Nucleus accumbens (tissue), 56 donors: ENCODE measurements at places on chromosomes 4 and X.

- DNase-seq, result no peak
Observed at GRCh38 chr4:26590639-26591038, 6.8 kb downstream of the TBC1D19 start.

- no peak for DNase-seq
Observed at GRCh38 chrX:41518841-41519220, 71.7 kb downstream of the NYX start.

GRCh38 chr4:110503270-110504083 lies 27.5 kb downstream of the ENPEP start:
- DNase-seq, result no peak

DNA sequence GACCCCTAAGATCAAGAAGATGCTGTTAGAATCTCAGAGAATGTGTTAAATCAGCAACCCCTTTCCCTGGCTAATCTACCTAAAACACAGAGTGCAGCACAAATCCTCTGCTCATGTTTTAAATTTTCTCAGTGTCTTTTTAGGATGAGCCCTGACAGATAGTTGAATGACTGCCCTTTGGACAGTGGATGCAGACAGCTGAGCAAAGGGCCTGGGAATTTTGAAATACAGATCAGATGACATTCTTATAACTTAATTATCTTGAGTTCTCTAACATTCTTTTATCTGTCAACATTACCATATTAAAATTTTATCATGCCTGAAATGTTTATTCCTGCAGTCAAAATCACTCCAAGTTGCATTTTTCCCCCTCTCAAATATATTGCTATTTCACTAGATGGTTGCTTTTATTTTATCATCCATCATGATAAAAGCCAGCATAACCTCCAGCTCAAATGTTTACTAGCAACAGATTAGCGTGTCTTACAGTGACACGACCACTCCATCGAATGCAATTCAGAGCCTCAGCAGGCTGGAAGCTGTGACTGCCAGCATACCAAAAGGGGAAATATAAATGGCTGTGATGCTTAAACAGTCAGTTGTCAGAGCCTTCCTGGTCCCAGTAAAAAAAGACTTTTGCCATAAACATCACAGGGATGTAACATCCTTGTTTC lies 22.8 kb upstream of the ARHGAP24 start:
- DNase-seq, result no peak

- DNase-seq, result peak; percentile 43
Observed at GRCh38 chr4:110197529-110198042, 829 bp downstream of the ELOVL6 start.

- DNase-seq, result no peak
Observed at GRCh38 chrX:69313617-69314290, 148.5 kb upstream of the PJA1 start.

- peak; percentile 53 for DNase-seq
Observed at GRCh38 chr4:36351082-36351666, 69.8 kb downstream of the DTHD1 start.
